ENCODE measurements at places on chromosomes 11 and 22. TPM values are rescaled to one million over a fixed set of nuclear protein-coding genes. Genes with fewer than 3 reads are reported as not detected.

DNA sequence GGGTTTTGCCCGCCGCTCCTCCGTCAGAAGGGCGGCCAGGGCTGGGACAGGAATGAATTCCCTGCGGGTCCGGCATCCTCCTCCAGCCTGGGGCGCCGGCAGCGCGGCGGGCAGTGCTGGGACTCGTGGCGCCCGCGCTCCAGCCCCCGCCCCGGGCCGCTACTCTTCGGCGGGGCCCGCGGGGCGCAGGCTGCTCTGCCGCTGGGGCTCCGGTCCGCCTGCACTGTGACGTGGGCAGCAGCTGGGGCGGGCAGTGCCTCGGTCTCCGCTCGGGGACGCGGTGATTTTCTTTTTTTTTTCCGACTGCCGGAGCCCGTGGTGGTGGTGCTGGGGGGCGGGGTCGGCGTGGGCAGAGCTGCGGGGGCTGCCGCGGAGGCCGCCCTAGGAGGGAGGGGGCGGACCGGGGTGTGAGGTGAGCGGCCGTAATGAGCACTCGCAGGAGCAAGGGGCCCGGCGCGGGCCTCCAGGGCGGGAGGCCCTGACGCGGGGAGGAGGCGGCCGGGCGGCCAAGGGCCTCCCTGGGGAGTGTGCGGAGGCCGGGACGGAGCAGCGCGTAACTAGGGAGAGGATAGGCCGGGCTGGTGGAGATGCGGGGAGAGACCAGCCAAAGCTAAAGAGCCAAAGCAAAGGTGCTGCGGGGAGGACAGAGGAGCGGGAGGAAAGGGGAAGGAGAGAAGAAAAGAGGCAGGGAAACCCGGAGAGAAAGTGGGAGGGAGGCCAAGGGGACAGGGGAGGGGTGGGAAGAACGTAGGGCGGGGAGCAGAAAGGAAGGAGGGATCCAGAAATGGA lies 73.3 kb upstream of the ZBED5 start:
- H3K4me1 ChIP-seq = peaks cover 45% of the 10 kb centered on the region
- no peaks in the 10 kb centered on the region for H3K27me3 ChIP-seq
- H3K36me3 ChIP-seq = no peaks in the 10 kb centered on the region
- peak overlapping the region; percentile 98 for H3K27ac ChIP-seq

DNA sequence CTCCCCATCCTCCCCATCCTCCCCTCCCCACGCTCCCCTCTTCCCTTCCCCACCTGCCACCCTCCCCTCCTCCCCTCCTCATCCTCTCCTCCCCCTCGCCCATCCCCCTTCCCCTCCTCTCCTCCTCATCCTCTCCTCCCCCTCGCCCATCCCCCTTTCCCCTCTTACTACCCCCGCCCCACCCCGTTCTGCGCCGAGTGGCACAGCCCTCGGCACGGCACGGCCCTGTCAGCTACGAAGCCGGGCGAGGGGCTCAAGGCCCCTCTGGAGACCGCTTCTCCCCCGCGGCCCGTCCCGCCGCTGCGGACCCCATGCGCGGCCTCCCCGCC lies 449.9 kb downstream of the OPCML start:
- H3K36me3 ChIP-seq = no peaks in the 10 kb centered on the region
- H3K4me3 ChIP-seq = no peak overlapping the region
- peaks cover 7% of the 10 kb centered on the region for H3K27me3 ChIP-seq
- H3K4me1 ChIP-seq = peaks cover 7% of the 10 kb centered on the region
- H3K27ac ChIP-seq = no peak overlapping the region
- peak; percentile 15 for DNase-seq

- no peak for DNase-seq
- H3K4me1 ChIP-seq = no peaks in the 10 kb centered on the region
- no peak overlapping the region for H3K27ac ChIP-seq
- no peak overlapping the region for H3K4me3 ChIP-seq
- H3K27me3 ChIP-seq = no peaks in the 10 kb centered on the region
These were observed 288.3 kb upstream of the ANO3 start for GRCh38 chr11:26043665-26044064.

DNA sequence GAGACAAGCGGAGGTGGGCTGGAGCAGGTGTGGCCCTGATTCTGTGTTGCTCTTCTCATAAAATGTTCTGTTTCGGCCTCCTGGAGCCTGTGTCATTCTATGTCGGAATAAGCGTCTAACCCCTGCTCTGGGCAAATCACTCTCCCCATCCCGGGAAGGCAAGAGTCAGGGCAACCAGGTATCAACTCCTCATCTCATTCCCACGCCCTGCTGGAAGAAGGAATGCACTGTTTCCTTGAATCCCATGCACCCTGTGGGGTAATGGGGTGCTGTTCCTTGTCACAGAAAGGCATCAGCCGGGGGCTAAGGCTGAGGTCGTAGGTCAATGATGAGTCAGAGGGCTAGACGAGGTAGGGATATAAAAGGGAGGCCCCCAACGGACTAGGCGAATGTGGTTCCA lies 2.6 kb downstream of the FAM180B start:
- no peak overlapping the region for H3K4me3 ChIP-seq
- peaks cover 10% of the 10 kb centered on the region for H3K27me3 ChIP-seq

- no peaks in the 10 kb centered on the region for H3K4me1 ChIP-seq
- no peaks in the 10 kb centered on the region for H3K27me3 ChIP-seq
- H3K36me3 ChIP-seq = peaks cover 5% of the 10 kb centered on the region
- H3K27ac ChIP-seq = no peak overlapping the region
These were observed 58.6 kb downstream of the KDM2A start for GRCh38 chr11:67177399-67178281.

DNA sequence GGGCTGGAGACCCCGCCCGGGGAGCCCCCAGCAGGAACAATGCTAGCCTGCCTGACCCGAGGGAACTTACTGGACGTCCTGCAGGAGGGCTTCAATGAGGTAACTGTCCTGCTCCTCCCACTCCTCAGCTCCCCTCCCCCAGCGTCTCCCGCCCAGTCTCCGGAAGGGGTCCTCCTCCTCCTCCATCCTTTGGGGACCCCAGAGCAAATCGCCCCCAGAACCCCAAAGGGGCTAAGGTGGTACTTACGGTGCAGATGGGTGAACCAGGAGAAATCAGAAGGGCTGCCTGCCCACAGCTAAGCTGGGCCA lies 272 bp downstream of the DIXDC1 start:
- peak overlapping the region; percentile 72 for H3K27ac ChIP-seq
- peaks cover 18% of the 10 kb centered on the region for H3K4me1 ChIP-seq
- H3K4me3 ChIP-seq = peak overlapping the region; percentile 78
- H3K27me3 ChIP-seq = no peaks in the 10 kb centered on the region

DNA sequence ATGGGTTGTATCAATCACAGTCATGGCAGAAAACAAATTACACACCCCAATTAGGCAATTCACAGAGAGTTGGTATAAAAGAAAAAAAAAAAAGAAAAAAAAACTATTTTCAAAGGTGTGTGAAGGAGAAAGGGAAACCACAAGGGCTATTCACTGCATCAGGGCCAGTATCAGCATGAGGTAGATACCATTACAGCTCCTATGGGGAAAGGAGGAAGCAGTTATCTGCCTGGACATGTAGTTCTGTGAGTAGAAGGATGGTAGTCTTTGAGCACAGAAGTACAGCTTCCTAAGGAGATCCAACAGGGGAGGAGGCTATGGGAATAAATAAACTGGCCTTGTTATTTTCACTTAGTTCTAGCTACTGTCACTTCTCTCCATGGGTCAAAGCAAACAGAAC lies 746.1 kb downstream of the LUZP2 start:
- no peak overlapping the region for H3K4me3 ChIP-seq
- no peaks in the 10 kb centered on the region for H3K36me3 ChIP-seq
- H3K27ac ChIP-seq = no peak overlapping the region

DNA sequence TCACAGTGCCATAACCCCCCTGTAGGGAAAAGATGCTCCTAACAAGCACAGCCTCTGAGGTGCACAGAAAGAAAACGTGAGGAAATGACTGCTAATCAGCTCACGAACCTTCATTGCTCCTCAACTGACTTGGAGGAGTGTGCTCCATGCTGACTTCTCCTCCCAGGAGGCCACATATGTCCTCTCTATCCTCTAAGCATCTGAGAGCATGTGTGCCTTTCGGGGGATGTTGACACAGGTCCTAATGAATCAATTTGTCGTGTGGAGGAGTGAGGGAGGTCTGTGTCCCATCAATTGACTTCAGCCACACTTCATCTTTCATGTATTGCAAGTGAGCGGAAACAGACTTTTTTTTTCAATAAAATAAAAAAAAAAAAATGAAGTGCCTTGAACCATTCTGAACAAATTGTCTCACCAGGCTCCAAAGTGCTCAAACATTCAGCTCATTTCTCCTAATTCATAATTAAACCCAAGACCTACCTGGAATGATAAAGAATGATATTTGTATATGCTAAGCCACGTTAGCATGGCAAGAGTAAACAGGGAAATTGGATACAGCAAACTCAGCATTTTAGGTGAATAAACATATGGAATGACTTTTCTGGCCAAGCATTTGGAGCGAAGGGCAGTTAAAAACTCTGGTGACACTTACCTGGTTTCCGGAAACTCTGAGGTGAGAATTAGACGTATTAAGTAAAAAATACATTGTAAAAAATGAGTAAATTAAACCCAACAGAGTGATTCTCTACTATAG lies 317.6 kb upstream of the FAT3 start:
- no peak overlapping the region for H3K4me3 ChIP-seq
- no peaks in the 10 kb centered on the region for H3K36me3 ChIP-seq
- H3K27me3 ChIP-seq = no peaks in the 10 kb centered on the region
- H3K27ac ChIP-seq = no peak overlapping the region
- no peak for DNase-seq

DNA sequence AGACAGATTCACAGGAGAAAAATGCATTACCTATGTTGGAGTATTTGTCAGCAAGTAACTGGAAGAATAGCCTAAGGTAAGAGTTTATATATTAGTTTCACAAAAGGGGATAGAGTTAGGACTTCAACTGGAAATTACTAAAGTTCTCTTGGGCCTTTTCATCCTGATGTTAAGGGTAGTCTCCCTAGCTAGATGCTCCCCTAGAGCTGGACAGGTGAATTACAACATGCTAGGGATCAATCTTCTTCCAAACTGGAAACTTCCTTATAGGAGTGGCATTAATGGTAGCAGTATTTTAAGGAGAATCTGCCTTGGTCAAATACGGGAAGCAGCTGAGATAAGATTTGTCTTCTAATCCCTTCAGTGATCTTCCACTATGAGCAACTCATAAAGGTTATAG lies 632.8 kb upstream of the RAG2 start:
- H3K27me3 ChIP-seq = no peaks in the 10 kb centered on the region
- H3K4me1 ChIP-seq = no peaks in the 10 kb centered on the region
- no peak overlapping the region for H3K4me3 ChIP-seq

DNA sequence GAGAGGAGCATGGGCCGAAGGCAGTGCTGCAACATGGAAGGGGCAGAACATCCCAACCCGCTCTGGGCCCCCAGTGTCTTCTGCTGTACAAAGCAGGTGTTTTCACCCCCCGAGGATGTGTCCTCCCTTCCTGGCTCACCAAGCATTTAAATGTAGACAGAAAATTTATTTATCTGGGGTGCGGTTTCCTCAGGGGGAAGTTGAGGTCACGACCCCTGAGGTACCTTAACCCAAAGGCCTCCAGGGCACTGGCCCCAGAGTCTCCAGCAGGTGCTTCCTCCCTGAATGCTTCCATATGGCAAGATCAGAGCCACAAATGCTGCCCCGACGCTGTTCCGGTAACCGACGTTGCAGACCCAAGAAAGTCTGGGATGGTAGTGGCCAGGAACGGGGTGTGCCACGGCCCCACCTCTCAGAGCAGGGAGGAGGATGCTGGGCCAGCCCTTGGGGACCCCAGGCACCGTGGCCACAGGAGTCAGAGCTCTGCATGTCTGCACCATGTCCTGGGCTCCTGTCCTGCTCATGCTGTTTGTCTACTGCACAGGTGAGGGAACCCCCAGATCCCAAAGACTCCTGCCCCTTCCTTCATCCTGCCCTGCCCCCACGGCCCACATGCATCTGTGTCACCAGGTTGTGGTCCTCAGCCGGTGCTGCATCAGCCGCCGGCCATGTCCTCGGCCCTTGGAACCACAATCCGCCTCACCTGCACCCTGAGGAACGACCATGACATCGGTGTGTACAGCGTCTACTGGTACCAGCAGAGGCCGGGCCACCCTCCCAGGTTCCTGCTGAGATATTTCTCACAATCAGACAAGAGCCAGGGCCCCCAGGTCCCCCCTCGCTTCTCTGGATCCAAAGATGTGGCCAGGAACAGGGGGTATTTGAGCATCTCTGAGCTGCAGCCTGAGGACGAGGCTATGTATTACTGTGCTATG lies at the start of gene VPREB1:
Gene VPREB1 (plus strand): TSS at position 471 of the 935 bp plus-strand sequence. CDS start 28 bp downstream, at position 499.
- H3K27ac ChIP-seq = no peak within 1 kb of the TSS
- H3K4me3 ChIP-seq = no peak within 1 kb of the TSS
- DNase-seq = no peak

DNA sequence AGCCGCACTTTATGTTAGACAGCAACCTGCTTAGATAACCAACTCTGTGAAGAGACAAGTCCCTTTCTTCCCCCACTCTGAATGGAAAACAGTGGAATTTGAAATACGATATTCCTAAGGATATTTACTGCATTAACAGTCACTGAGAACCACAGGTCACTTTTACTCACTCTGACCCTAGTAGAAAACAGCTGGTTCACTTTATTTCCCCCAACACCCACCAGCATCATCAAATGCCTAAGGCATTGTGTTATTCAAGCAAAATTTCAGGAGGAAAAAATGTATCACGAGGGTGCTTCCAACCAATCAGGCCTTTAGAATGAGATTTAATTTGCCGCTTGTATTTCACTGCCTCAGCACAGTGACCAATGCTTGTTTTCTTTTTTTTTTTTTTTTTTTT lies 1134.1 kb upstream of the CCDC90B start:
- H3K4me1 ChIP-seq = no peaks in the 10 kb centered on the region
- no peak overlapping the region for H3K27ac ChIP-seq
- DNase-seq = no peak
- no peaks in the 10 kb centered on the region for H3K36me3 ChIP-seq
- no peak overlapping the region for H3K4me3 ChIP-seq

DNA sequence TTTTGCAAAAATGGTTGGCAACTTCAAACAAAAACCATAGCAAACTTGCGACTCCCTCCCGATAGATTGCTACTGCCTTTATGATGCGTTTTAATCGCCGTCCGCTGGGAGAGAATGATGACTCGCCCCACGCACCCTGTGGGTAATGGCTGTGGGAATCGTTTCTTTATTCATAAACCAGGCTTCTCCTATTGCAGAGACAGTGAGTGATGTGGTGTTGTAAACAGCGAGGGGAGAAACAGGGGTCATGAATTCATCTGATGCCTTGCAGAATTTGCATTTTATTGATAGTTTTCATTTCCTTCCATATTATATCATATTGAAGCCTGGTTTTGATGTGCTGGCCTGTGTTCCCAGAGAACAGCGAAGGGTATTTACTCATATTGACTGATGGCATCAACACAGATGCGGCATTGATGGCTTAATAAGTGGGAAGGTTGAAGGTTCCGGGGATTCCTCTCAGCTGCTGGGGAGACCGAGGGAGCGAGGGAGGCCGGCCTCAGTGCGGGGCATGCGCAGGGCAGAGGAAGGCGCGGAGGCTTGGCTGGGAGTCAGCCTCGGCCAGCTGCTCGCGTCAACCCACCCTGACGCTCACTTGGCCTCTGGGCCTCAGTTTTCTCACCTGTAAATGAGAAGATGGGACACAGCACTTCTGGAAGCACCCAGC lies 41.3 kb downstream of the ARHGAP8 start:
- no peaks in the 10 kb centered on the region for H3K36me3 ChIP-seq
- H3K27me3 ChIP-seq = no peaks in the 10 kb centered on the region
- DNase-seq = no peak
- H3K27ac ChIP-seq = no peak overlapping the region
- H3K4me1 ChIP-seq = no peaks in the 10 kb centered on the region

The UBE4A gene
- 37.1 TPM for total RNA-seq

The SYT7 gene
- total RNA-seq = not detected

The PLEKHA7 gene
- 10.8 TPM for total RNA-seq

The PIK3C2A gene
- 51.3 TPM for total RNA-seq

All from thoracic aorta (tissue), 2 donors.